Forelimb muscle (tissue), 1 donor: ENCODE measurements at places on chromosomes 3 and 15.

DNA sequence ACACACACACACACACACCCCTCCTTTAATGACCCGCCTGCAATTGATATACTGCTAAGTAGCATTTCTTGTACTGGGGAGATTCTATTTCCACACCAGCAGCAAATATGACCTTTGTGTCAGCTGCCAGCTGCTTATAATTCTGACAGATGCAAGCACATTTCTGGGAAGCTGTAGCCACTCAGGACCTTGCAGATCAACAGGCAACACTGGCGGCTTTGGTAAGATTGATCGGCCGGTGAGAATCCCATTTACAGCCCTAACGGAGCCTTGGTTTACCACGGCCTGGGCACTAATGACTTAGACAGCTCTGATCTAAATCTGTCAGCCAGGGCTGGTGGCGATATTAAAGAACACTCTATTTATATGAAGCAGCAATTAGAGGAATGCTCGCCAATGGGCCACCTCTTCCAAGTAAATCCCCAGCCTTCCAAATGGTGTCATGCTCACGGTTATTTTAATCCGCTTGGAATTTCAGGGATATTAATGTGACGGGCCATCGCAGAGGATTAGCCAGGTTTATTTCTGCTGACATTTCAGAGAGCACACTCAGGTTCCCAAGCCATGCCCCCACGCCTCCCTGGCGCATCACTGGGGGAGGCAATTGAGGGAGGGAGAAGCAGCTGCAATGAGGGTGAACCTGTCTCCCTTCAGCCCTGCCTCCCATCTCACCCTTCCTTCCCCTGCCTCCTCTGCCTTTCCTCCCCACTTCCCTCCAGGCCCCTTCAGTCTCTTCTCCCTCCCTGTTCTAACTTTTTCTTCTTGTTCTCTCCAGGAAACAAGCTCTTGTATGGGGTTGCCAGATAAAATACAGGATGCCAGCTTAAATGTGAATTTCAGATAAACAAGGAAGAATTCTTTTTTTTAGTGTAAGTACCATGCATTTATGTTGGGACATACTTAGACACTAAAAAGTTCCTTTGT is 287.0 kb downstream of the TLE3 start:
- no peak for DNase-seq

DNA sequence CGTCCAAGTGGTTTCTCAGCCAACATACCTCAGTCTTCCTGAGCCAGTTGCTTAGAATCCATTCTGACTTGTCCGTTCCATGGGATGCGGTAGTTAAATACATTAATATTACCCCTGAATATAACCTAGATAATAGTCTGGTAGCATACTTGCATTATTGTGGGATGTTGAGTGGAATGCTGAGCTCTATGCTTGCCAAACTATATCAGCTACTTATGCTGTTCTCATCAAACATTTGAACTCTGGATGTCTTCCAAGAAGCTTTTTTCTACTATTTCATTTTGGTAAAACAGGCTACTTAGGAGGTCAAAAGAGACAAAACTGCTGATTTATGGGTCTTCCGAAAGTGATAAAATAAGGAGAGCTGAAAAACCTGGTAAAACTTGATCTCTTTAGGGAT is 429.5 kb downstream of the NAALADL2 start:
- DNase-seq = no peak

DNA sequence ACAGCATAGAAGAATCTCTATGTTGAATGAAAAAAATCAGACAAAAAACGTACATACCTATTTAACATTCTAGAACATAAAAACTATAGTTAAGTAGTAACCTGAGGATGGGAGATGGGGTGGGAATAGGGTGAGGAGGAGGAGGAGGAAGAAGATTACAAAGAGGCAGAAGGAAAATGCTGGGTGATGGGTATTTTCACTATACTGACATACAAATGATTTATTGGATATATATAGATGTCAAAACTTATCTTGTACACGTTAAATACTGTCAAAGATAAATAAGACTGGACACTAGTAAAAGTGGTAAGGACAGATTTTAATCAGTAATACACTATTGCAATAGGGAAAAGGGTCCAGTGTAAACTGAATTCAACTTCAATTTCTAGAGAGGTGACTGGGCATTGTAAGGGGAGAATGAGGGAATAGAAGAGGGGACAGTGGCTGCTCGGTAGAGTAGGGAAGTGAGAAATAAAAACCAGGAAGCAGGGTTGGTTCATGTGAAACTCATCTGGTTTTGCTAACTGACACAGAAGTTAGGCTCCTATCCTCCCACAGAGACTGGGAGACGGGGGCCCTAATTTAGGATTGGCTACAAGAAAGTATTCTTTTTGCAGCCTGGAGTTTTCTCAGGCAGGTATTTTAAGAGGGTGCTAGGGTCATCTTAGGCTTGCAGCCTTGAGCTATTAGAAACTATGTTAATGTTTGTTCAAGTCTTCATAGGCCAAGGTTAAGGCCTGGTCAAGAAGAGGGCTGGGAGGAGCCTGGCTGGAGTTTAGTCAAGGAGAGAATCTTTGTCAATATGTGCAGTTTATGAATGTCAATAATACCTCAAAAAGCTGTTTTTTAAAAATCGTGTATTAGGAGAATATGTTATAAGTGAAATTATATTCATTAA is 15.0 kb upstream of the C15orf61 start:
- no peak for DNase-seq

- no peak for DNase-seq
Measured at GRCh38 chr3:190733591-190734146, 128.8 kb downstream of the GMNC start.

- no peak for DNase-seq
Measured at GRCh38 chr3:61743686-61744242, 182.4 kb downstream of the PTPRG start.

DNA sequence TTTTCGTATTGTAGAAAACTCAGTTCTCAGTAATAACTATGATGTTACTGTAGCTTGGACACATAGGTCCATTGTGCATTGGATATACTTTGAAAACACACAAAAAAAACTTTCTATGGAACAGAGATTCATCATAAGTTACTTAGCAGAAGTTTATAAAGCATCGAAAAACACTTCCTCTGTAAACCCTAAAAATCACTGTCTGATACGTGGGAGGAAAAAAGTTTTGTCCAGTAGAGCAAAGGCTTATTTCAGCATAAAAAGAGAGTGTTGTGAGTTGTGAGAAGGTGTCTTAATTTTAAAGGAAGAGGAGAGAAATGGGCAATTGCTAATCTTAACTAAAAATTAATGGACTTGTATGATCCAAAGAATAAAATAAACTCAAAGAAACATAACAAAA is 64.8 kb downstream of the OSTN start:
- no peak for DNase-seq
